Stimulated activated CD8-positive, alpha-beta memory T cell treated with anti-CD3 and anti-CD28 coated beads, Interleukin-15, amount 100 ng/mL, for 4 hours (primary cell): ENCODE measurements at places on chromosomes 6 and 20.

DNA sequence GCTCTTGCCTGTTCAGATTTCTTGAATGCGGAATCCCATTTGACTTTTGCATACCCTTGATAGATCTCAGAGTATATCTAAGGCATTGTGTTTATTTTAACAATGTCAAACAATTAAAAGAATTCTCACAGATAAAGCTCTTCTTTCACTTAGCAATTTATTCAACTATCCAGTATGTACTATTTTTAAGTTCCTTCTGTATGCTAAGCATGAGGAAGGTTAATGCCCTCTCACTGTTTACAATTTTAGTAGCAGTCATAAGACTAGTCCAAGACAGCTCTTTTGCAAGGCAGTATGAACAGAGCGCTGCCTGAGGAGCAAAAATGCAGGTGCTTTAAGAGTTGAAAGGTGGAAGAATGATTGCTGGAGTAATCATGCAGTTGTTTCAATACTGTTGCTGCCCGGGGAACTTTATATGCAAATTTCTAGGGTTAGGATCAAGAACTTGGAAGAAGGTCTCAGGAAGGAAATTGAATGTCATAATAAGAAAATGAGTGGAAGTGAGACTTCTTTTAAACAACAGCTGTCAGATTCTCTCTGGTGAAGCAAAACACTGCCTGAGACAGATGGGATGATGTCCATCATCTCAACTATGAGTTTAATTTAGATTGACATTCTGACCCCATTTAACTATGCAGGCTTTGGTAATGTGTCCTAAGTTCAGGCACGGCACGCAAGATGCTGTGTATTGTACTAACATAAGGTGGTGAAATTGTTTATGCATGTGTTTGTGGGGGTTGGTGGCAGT is 1303.5 kb upstream of the CITED2 start:
- DNase-seq, result no peak

DNA sequence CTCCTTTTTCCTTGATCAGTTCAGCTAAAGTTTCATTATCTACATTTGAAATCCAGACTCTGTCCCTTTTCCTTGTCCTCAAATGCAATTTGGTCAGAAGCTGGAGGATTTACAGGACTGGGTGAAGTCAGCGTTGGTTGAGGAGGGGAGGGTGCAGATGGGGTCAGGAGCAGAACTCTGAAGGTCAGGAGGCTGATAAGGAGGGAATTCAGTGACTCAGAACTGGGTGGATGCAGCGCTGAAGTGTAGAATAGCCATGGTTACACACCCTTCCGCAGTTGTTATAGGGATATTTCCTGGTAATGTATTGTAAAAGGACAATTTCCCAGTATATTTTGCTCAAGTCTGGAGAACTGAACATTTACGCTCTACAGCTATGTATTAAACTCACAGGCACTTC is 133.1 kb upstream of the FOXA2 start:
- no peak for DNase-seq

- DNase-seq, result no peak
Observed at GRCh38 chr6:105892577-105893262, 193.4 kb upstream of the PRDM1 start.

GRCh38 chr6:108544606-108545005 is 16.1 kb upstream of the FOXO3 start:
- no peak for DNase-seq

DNA sequence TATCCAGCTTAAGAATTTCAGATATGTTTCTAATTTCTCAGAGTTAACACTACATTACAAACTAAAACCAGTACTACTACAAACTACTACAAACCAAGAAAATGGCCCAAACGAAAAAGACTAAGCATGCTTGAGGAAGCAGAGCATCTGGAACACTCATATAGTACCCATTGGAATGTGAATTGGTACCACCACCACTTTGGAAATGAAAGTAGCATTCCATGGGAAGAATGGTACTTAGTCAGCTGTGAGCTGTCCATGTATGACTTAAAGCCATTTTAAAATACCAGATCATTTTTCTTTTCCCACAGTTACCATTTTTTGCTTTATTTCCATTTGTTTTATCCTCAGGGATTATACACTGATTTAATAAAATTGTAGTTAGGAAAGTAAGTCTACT is 30.5 kb downstream of the FBXO9 start:
- no peak for DNase-seq

DNA sequence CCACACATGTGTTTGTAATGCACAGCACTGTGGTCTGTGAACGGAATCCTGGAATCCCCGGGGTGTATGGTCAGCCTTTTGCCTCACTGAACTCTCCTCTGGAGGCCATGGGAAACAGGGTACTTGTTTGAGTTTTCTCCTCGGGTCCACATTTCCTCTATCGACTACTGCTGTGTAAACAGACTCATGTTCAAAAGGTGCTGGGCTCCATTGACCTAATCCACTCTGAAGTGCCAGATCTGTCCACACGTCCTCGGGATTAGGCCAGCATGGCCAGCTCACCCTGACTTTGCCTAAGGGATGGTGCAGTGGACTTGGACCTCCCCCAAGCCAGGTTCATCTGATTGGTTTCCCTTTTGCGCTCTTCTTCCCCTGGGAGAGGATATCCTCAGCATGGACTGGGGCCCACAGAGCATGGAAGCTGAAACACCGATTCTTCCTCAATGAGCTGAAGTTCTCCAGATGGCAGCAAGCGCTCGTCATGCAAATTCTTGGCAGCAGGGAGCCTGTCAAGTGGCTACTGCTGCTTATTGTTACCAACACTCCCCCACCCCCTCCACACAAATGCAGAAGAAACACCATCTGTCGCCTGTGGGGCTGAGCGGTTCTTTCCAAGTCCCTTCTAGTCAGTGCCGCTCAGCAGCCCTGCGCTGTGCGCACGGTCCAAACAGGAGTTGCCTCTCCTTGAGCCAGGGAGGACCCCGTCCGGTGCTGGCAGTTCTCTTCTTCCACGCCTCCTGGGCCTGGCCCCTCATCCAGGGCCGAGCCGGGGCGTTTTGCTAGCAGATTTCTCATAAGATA is 292.6 kb upstream of the MARCKS start:
- no peak for DNase-seq

DNA sequence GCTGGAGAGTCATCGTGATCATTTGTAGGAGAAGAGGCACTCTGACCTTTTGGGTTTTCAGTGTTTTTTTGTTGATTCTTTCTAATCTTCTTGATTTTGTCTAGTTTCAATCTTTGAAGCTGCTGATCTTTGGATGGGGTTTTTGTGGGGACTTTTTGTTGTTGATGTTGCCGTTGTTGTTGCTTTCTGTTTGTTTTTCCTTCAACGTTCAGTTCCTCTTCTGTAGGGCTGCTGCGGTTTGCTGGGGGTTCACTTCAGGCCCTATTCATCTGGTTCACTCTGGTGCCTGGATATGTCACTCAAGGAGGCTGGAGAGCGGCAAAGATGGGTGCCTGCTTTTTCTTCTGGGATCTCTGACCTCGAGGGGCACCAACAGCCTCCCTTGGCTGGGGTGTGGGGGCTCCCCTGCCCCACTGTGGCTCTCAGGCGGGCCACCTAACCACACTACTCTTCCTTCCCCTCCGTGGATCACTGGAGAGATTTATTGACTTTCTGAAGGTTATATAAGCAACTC is 21.5 kb upstream of the TMEM244 start:
- DNase-seq, result no peak

DNA sequence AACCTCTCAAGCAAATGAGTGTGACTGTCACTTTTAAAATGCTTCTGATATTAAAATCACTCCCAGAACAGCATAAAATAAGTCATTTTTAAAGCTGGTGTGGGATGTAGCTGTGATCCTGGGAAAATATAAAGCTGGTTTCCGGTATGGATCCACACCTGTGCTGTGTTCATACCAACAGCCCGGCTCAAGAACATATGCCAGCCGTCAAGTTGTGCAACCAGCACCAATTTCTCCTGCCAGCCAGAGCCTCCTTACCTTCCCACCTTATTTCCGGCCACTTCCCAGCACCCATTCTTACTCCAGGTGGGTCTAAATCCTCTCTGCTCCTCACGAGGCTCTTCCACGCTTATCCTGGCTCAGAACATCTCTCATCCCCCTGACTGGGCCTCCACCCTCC is 50.9 kb upstream of the RPS6KA2 start:
- no peak for DNase-seq

GRCh38 chr20:417801-418342 is 9.8 kb downstream of the RBCK1 start:
- DNase-seq, result no peak

DNA sequence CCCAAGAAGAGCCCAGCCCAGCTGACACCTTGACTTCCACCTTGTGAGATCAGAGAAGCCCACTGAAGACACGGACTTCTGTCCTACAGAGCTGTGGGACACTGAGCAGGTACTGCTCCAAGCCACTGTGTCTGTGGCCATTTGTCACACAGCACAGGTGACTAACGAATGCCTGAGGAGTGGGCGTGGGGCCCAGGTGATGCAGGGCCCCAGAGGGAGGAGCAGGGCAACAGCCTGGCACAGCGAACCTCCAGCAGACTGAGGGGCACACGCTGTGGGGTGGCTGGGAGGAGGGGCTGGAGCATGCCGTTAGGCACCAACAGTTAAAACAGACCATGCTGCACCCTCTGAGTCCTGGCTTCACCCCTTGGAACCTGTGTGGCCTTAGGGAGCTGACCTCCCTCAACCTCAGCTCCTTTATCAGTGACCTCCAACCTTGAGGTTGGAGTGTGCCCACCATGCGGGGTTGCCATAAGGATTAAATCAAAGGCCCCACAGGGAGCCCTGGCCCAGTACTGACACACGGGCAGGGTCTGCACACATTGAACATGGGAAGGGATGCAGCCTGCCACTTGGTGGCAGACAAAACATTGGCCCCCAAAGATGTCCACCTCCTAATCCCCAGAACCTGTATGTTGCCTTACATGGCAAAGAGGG is 119.9 kb upstream of the CST7 start:
- no peak for DNase-seq

DNA sequence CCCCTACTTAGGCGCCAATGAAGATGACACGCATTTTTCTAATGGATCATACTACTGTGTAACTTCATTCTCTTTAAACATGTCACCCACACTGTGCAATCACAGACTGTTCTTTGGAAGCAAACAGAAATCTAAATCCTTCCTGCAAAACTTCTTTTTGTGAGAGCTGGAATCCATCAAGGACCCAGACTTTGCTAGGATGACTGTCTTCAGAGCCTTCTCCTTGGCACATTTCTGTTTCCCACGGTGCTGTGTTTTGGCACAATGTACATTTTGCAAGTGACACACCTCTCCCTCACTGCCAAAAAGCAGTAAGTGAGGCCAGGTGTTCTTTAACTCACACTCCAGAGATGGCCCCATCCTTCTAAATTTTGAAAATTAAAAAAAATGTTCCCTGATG is 21.7 kb upstream of the TAGAP start:
- no peak for DNase-seq

GRCh38 chr6:17988422-17988944 is 1.0 kb upstream of the KIF13A start:
- no peak for DNase-seq

GRCh38 chr6:133977983-133978895 is 25.2 kb downstream of the TBPL1 start:
- DNase-seq, result no peak

- DNase-seq, result no peak
Observed at GRCh38 chr6:3351829-3352524, 93.2 kb downstream of the PSMG4 start.

GRCh38 chr20:58551631-58552030 is 36.4 kb upstream of the APCDD1L start:
- no peak for DNase-seq

GRCh38 chr6:105460860-105461259 is 58.0 kb upstream of the PREP start:
- DNase-seq, result no peak

DNA sequence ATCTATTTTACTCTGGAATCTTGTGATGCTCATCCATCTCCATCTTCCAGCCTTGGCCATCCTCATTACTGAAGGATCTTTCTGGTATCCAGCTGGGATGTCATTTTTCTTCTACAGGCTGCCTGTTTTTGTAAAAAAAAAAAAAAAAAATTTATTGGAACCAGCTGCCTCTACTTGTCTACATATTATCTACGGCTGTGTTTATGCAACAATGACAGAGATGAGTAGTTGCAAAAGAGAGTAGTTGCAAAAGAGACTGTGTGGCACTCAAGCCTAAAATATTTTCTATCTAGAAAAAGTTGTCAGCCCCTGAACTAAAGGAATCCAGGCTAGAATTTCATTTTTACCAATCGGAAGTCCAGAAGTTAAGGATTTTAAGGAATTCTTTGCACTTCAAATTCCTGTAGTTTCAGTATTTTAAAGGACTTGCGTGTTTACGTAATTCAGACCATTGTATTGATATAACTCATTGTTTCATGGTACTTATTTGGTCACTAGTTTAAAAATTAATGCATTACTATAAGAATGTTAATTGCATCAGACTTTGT is 38.6 kb upstream of the PLCG1 start:
- no peak for DNase-seq

DNA sequence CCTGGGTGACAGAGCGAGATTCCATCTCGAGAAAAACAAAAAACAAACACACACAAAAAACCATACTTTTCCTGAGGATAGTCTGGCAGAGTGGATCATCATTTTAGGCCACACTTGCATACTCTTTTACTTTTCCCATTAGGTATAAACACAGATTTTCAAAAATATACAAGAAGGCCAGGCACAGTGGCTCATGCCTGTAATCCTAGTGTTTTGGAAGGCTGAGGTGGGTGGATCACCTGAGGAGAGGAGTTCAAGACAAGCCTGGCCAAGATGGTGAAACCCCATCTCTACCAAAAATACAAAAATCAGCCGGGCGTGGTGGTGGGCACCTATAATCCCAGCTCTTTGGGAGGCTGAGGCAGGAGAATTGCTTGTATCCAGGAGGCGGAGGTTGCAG is 85.5 kb downstream of the ARHGAP18 start:
- no peak for DNase-seq

GRCh38 chr6:44003345-44004061 is 123.7 kb downstream of the MRPL14 start:
- DNase-seq, result no peak

- DNase-seq, result no peak
Observed at GRCh38 chr20:39885975-39886649, 802.9 kb downstream of the MAFB start.

- no peak for DNase-seq
Observed at GRCh38 chr6:13466304-13467215, 20.8 kb downstream of the GFOD1 start.
